Ureter (tissue), 1 donor: ENCODE measurements at places on chromosomes 3 and 15.
A peak's percentile ranks its signal among the peaks of the same experiment; 100 is the strongest.

DNA sequence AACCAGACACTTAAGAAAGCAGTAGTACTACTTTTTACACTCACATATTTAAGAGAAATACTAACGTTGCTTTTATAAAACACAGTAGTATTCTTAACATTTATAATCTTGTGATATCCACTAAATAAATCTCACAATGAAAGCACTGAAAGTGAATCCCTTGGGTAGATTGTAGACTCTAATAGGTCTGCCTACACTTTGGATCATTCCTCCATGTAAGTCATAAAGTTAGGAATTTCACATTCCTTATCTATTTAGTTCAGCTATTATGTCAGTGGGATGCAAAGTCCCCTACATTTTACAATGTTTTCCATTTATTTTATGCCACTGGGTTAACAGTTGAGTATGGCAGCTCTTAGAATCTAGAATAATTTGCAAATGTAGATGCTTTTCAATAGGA is 330.7 kb downstream of the LSAMP start:
- DNase-seq, result no peak

GRCh38 chr3:120678984-120679383 is 3.1 kb downstream of the HGD start:
- DNase-seq, result no peak

DNA sequence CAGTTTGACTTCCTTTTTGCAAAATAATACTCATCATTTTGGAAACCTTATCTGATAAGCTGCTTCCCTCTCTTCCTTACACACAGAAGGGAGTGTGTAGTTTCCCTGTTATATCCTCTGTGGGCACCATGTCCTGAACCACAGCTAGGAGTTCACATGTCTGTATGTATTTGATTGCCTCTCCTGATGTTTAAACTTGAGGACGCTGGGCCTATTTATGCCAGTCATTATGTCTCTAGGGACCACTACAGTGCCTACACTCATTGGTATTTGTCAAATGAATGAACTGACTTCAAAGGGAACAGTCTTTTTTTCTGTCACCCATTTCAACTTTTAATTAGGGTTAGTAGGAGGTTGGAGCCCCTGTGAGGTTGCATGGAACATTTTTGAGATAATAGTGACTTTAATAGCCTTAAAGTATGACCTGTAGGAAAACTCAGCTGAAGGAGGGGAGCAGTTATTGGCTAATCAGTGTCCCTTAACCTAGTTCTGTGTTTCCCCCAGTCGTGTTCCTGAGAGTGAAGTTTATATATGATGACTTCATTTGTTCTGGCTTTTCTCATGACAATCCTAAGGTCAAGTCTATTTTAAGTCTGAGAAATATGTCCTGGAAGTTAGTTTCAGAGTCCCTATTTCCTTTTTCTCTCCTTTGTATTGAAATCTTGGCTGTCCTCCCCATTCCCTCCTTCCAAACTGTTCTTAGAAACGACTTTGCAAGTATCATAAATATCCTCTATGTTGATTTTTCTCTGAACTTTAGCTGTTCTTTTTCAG is 28.9 kb downstream of the PDE8A start:
- DNase-seq, result no peak

DNA sequence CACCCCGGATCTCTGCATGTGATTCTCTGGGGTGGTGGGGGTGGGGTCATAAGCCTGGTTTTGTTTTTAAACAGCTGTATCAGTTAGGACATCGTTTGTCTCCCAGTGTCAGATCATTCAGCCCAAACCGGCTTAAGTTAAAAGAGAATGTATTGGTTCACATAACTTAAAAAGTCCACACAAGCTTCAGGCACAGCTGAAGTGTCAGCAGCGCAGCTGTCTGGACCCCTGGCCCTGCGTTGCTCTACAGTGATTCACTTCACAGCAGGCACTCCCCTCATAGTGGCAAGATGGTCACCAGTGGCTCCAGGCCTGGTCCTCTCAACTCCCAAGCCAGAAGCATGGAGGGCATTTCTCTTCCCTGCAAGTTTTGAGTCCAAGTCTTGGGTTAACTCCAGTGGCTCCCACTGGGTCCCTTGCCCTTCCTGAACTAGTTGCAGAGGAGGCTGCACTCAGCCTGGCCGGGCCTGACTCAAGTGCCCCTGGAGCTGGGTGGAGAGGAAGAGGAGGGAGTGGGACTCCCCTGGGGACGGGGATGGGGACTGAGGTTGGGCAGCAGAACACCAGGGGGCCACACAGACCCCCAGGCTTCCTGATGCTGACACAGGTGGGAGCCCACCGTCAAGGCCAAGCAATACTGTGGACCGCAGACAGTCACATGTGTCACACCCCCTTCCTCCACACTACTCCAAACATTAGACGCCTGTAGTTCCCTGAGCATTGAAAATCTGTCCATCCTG is 28.9 kb upstream of the GP9 start:
- DNase-seq, result no peak

DNA sequence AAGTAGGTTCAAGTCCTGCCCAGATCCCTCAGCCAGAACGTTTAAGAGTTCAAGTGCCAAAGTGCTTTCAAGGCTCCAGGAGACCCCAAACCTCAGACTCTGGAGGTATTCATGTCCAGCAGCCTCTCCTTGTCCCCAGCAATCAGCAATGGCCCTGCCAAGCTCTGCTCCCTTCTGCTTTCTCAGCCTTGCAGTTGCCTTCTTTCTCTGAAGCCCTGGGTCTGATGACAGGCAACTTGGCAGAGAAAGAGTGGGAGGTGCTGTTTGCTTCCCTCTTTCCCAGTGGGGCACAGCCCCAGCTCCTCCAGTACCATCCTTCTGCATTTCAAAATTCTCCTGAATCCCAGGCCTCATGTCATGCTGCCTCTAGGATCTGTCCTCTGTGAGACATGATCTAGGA is 40.2 kb downstream of the ATP2B2 start:
- no peak for DNase-seq

DNA sequence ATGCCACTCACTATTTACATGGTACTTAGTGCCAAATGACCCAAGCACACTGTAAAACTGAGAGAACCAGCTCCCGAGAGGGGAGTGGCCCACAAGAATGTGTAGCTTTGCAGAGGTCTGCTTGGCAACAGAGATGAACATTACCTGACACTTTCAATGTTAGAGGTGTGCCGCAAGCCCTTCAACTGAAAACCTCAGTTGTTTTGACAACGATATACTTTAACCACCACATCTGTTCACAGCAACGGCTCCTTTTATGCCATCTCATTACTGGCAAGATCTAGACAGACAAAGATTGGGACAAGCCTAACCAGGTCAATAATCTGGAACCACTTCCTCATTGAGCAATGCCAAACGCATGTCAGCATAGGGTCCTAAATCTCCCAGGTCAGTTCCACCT is 23.7 kb downstream of the NEK10 start:
- DNase-seq, result no peak

- DNase-seq, result no peak
Observed at GRCh38 chr3:49170744-49171118, 667 bp upstream of the KLHDC8B start.

DNA sequence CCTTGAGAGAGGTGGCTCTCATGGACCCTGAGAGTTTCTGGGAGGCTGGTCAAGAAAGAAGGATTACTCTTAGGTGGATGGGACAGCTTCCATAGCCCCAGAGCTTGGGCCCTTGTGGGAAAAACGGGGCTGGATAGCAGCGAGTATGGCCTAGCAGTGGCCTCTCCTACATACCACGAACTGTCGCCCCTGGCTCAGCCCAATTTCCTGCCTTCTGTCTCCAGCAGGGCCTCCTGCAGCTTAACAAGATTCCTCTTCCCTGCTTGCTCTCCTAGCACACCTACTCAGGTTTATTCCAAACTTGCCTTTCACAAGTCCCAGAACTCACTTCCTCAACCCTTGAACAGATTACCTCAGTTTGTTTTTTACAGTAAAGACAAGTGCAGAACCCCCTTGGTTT is 139.7 kb upstream of the TPM1 start:
- DNase-seq, result no peak

GRCh38 chr15:88707771-88708654 is 69.2 kb downstream of the ISG20 start:
- no peak for DNase-seq

- no peak for DNase-seq
Observed at GRCh38 chr15:77581896-77582569, 50.7 kb downstream of the LINGO1 start.

DNA sequence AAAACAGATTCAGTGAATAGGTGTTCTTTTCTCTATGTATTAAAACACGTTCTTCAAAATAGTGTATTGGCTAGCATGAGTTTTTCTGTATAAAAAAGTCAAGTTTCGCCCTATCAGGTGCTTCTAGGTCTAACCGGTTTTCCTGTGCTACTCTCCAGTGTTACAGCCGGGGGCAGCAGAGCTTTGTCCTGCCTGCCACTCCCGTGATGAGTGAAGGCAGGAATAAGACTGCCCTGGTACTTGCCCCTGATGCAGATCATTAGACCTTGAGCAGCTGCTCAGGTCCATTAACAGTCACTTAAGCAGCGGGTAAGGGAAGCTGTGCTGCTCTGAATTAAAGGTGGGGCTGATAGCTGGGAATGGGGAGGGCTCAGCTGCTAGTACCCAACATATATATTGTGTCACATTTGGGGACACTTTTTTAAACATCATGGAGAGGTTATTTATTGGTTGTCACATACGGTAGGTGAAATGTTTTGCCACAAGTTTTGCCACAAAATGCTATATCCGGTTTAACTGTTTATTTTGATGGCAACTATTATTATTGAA is 1.3 kb upstream of the UNC13C start:
- peak; percentile 47 for DNase-seq

DNA sequence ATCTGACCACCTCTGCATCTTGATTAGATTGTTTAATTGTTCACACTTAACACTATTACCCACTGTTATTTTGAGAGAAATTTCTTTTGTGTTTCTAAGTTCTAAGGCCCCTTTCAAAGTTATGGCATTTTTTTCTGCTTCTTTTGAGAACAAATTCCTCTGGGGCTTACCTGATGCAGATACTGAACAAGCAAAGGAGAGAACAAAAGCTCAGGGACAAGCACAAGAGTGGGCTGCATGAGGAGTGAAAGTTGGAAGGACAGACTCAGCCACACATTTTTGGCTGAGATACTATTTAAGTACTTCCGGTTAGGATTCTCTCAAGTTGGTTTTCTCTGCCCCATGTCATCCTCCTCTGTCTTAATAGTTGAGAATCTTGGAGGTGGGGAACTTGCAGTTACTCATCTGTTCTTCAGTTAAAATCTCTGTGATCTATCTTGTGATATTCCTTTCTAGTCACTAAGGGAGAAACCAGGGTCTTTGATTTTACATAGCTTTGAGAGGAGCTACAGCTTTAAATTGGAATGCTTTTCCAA is 54.7 kb downstream of the CMTM6 start:
- DNase-seq, result no peak

GRCh38 chr3:175075269-175075668 is 216.1 kb downstream of the NAALADL2 start:
- no peak for DNase-seq

GRCh38 chr3:49017229-49017970 is 980 bp downstream of the DALRD3 start:
- DNase-seq, result no peak

DNA sequence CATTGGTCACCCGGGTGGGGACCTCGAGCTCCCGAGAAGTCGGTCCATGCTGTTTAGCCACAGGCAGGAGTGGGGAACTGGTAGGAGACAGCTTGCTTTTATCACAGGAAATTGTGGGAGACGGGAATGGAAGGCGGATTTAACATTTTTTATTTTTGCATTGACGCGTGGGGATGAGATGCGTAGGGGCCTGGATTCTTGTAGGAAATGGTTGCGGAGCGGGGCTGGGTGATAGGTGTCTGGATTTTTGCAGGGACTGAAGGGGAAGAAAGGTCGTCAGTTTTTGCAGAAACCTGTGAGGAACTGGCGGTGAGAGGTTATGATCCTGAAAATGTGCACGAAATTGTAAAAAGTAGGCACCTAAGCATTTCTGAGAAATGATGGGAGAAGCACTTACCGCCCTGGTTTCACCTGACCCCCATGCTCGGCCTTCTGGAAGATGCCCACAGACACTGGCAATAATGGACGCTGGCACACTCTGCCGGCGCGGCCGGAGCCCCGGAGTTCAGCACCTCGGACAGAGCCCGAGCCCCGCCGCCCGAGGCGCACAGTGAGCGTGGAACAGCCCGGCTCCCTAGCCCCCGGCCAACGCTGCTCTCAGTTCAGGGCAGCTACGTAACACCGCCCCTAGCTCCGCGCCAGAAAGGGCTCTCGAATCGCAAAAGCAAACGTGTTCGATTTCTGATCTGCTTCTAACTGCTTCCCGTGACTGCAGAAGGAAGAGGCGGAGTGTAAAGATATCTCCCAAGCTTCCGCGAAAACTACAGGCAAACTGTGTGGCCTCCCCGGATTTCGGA is 928 bp downstream of the ANKRD34C start:
- no peak for DNase-seq

DNA sequence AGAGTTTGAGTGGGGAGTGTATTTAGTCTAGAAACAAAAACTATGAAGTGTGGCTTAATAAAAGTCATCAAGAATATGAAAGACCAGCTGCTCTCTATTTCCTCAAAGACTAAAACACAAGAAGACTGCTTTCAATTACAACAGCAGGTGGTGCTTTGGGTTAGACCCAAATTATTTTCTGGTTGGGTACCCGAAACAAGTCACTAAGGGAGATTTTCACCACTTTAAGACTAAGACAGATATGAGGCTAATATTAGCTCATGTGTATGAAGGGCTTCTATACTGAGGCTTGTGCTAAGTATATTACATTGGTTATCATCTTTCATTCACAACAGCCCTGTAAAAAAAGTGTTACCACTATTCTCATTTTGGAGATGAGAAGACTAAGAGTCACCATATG is 43.1 kb downstream of the COL8A1 start:
- no peak for DNase-seq

- no peak for DNase-seq
Observed at GRCh38 chr3:174767406-174767805, 91.7 kb upstream of the NAALADL2 start.

- DNase-seq, result no peak
Observed at GRCh38 chr3:60391292-60391691, 860.0 kb downstream of the FHIT start.

DNA sequence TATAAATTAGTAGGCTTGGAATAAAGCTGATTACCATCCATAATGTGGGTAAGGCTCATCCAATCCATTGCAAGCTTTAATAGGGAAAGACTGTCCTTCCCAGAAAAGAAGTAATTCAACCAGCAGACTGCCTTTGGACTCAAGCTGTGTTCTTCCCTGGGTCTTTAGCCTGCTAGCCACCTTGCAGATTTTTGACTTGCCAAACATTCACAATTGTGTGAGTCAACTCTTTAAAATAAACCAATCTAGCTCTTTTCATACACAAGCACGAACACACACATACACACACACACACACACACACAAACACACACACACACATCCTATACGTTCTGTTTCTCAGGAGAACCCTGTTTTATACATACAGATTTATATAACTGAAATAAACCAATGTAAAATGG is 248.1 kb downstream of the NAALADL2 start:
- DNase-seq, result no peak

GRCh38 chr15:43144512-43144911 is 11.1 kb downstream of the TMEM62 start:
- no peak for DNase-seq
